ENCODE measurements at places on chromosomes 16 and 17.

GRCh38 chr16:49914657-49915056 lies 58.7 kb upstream of the ZNF423 start:
- DNase-seq = no peak

DNA sequence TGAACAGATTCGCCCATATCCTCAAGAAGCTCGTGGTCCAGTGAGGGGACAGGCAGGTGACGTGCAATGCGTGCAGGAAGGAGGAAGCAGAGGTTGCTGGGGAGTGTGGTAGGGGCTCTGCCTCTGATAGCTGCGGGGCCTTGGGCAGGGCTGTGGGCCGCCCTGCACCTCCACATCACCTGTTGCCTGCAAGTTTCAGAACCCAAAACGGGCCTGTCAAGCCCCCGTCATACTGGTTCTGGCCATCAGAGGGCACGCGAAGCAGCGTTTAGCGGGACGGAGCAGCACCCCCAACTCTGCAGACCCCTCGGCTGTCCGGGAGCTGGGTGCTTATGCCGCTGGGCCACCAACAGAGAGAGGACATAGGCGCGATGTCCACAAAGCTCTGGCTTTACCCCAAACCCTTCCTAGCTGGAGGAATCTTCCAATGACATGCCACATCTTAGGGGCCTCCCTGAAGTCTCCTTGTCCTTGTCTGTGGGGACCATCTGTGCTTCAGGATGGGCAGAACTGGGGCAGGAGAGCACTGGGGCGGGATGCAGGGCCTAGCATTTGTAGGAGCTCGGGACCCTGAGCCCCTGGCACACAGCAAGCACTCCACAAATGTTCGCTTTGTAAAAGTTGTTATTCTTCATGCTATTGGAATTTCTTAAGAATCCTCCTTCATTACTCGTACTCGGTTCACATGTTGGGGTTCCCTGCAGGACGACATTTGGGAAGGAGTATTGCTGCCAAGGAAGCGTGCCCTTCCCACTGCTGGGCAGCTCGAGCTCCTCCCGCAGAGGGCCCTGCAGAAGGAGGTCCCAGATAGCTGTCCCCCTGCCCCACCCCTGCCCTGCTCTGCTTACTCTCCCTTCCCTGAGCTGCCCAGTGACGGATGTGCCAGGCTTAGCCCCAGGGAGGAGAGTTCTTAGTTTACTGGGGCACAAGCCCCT lies 64.3 kb downstream of the CNGB1 start:
- no peak for DNase-seq

GRCh38 chr17:57899822-57900221 lies 50.0 kb upstream of the MRPS23 start:
- no peak for DNase-seq

GRCh38 chr17:40427002-40427491 lies 9.4 kb upstream of the TOP2A start:
- no peak for DNase-seq

DNA sequence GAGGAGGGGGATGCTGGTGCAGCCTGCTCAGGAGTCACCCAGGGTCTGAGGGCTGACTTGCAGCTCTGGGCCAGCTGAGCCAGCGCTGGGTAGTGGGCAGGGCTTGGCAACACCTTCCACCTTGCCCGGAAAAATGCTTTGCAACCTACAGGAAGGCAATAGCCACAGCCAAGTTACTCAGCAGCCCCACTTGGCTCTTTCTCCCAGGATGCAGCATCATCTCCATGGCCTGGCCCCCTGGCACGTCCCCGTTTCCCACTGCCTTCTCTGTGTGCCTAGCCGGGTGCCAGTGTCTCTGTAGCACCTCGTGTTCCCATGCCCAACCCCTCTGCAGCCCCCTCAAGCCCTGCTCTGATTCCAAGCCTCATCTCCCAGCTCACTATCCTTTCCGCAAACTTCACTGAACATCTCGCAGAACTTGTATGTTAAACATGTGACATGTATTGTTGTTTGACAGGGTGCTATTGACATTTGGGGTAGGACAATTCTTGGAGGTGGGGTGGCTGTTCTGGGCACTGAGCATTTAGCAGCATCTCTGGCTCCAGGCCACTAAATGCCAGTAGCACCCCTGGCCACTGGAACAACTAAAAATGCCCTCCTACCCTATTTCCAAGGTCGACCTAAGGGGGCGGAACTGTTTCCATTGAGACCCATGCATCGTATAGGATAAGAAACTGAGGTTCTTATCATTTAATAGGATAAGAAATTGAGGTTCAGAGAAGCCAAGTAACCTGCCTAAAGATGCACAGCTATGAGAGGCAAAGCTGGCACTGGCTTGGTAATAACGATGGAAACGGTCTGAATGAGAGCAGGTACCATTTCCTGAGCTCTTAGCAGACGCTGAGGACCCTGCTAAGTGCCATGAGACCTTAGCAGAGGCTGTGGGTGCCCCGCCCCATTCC lies 12.2 kb downstream of the DEXI start:
- DNase-seq = peak; percentile 33
